ENCODE measurements at places on chromosomes 3 and 15.

GRCh38 chr3:47079432-47079831 lies 84.5 kb downstream of the SETD2 start:
- DNase-seq, result no peak

- no peak for DNase-seq
Observed at GRCh38 chr3:195570344-195570743, 13.4 kb downstream of the APOD start.

- no peak for DNase-seq
Observed at GRCh38 chr15:42502477-42502876, 7.0 kb downstream of the SNAP23 start.

DNA sequence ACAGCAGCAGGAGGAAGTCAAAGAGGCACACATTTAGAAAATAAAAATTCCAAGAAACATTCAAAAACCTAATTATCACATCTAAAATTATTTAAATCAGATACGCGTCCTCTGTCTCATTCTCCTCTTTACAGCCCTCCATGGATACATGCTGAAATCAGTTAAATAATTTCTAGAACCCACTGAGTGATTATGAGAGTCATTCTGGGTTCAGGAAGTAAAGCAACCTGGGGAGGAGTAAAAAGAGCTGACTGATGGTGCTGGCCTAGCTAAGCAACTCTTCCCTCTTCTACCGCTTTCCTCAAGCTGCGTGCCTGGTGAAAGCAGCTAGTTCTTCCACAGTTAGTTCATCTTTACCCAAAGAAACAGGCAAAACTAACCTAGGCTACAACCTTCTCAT lies 48.7 kb downstream of the RAF1 start:
- DNase-seq, result no peak

DNA sequence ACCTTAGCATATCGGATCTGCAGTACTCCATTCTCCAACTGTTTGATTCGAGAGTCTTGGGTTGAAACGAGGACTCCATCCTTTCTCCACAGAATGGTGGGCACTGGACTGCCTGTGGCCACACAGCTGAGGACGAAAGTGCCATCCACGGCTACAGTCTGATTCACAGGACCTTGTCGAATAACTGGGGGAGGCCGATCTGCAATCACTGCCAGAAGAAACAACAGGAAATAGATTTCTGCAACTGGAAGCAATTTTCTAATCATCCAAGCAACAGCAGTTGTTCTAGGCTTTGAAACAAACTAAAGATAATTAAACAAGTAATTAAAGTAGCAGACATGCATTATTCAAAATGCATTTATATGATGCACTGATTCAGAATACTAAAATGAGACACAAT lies 1097.7 kb downstream of the ROBO1 start:
- DNase-seq, result no peak

DNA sequence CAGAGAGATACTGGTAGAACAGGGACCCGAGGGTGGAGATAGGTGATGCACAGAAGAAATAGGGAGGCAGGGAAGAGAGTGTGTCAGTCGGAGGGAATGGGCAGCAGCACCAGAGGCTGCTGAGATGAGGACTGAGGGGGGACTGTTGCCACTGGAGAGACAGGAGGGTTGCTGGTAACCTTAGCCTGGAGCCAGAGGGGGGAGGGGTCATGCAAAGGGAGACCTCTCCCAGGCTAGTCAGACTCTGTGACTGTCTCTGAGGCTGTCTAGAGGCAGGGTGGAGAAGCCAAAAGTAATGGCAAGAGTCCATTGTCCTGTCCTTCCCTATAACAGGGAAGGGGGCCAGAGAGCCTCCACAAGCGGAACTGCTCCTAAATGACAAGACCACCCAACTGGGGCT lies 2.1 kb upstream of the DLEC1 start:
- no peak for DNase-seq

DNA sequence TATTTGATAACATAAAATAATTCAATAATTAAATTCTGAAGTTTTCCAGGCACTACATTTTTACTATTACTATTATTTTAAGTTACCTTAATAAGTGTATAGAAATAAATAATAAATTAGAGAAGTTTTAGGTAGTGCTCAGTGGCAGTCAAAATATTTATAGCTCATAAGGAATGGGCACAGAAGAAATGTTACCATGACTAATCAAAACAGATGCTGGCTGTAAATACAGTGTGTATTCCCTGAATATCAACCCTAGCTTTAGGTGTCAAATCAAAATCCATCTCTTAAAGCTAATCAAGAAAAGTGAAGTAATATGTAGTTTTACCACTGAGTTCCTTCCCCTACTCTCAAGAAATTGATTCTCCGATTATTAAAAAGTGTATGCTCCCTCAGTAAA lies 35.5 kb downstream of the ZBTB20 start:
- no peak for DNase-seq

DNA sequence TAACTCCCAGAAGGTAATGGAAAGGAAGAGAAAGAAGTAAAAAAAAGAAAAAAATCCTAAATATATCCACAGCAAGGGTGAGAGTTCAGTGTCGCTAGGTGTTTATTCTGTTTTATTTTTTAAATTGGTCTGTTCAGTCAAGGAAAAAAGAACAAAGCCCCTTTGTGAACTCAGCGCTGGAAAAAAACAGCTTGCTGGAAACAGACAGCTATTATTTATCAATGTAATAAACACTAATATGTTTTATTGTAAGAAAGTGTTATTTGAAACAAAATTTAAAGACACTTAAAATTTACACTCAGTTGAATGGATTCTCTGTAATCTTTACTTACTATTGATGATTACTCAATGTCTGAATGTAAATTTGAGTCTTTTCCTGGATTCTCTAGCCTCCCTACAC lies 32.3 kb upstream of the LEKR1 start:
- no peak for DNase-seq

DNA sequence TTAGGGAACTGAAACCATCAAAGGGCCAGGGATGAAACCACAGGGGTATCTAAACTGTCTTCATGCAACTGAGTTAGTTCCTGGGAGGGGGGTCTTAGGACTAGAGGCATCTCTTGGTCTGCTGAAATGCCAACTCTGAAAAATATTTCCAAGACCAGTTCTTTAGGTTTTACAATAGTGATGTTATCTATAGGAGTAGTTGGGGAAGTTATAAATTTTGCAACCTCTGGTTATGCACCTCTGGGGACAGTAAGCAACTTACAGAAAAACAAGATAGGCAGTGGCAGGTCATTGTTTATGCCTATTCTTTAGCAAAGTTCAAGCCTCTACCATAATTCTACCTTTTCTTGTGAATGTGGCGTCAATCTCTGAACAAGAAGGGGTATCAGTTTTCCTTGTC lies 60.5 kb upstream of the MINAR1 start:
- no peak for DNase-seq

DNA sequence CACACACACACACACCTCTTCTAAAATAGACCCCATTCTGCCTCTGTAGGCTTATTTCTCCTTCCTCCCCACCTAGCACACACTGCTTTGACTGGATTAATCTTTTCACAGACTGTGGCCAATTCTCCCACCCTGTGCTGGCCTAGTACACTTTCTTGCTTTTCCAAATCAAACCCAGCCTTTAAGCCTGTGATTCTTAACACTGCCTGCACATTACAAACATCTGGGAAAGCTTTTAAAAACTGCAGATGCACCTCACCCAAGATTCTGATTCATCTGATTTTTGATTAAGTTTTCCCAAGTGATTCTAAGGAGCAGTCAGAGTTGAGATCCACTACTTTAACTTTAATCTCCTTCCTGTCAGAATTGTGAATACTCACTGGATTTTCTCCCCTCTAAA lies 12.8 kb downstream of the CSNK1G1 start:
- DNase-seq, result no peak

DNA sequence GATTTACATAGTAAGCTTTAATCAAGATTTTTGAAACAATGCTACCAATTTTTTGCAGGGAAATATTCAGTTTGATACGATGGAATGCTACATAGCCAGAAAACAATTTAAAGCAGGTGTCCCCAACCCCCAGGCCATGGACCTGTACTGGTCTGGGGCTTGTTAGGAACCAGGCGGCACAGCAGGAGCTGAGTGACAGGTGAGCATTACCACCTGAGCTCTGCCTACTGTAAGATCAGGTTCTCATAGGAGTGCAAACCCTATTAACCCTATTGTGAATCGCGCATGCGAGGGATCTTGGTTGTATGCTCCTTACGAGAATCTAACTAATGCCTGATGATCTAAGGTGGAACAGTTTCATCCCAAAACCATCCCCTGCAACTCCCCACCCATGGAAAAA lies 322.6 kb upstream of the NECTIN3 start:
- no peak for DNase-seq

DNA sequence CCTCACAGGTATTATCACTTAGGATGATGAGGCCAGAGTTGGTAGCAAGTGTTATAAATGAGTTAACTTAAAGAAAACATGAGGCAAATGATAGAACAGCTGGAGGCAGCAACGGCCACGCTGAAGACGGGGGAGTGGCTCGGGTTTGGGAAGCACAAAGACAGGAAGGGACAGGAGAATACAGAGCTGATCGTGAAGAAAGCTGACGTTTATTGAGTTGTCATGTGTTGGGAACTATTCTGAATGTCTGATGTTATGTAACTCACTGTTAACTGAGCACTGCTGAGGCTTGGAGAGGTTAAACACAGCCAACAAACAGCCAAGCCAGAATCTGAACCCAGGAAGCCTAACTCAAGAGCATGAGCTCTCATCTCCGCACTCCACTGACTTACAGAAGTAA lies 42.3 kb downstream of the FGD5 start:
- no peak for DNase-seq

DNA sequence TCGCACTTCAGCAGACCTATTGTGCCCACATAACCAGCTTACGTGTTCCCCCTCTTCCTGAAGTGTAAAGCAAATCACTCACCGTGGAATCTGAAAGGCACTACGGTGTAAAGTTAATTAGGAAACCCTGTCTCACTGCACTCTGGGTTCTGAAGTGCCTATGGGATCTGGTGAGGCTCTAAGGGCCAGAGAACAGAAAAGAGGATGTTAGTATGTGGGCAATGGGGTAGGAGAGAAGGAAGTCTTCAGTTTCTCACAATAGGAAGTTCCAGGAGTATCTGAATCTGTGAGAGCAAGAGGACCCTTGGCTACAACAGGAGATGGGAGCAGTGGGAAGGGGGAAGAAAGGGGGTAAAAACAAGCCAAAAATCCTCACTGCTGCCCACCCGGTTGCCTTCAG lies 71.4 kb downstream of the ITGB5 start:
- no peak for DNase-seq

GRCh38 chr3:147962408-147963164 lies 553.4 kb downstream of the ZIC1 start:
- DNase-seq, result no peak

- no peak for DNase-seq
Observed at GRCh38 chr3:67288466-67289106, 290.5 kb downstream of the KBTBD8 start.

- DNase-seq, result no peak
Observed at GRCh38 chr3:147807776-147808175, 398.6 kb downstream of the ZIC1 start.

GRCh38 chr15:58649175-58649574 lies 100.3 kb downstream of the ADAM10 start:
- no peak for DNase-seq

DNA sequence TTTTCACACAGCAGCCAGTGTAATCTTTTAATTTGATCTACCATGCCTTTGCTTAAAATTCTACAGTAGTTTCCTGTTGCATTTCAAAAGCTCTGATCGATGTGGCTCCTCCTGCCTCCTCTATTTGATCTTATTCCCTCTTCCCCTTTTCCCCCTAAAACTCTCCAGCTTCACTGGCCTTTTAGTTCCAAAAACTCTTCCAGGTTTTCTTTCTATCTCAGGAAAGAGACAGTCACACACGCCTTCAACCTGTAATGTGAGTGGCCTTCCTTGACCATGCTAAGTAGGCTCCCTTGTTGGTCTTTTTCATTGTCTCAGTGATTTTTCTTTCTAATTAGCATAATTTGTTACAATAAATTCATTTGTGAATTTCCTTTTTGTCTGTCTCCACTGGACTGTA lies 985 bp downstream of the TEX9 start:
- no peak for DNase-seq

DNA sequence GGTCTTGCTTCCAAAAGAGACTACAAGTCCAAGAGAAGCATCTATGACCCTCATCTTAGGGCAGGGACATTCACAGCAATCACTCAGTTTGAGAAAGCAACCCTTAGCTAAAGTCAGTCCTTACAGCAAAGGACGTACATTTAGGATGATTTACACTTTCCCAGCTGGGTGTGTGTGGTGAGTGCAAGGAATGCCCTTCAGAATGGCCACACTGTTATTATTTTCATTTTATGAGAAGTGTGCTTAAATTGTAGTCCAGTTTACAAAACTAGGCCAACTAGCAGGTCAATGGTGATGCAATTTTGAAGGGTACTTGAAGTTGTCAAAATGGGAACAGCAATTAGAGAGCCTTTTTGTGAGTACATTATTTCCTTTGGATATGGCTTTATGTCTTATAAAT lies 26.0 kb upstream of the CCK start:
- DNase-seq, result no peak

DNA sequence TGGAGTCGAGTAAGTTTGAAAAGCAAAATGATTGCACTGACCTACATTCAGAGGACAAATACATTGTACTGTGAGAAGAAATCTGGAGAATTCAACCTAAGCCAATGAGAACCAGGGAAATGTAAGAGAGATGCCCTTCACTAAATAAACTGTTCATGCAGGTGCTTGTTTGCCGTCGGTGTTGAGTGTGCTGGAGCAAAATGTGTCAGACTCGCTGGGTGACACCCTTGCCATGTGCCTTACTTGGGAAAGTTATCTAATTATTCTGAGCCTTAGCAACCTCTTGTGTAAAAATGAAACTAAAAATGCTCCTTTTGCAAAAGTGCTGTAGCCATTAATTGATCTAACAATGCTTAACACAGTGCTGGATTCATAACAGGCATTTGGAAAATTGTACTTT lies 140.4 kb downstream of the GABRB3 start:
- DNase-seq, result no peak

- no peak for DNase-seq
Observed at GRCh38 chr3:10557781-10558373, 52.5 kb upstream of the ATP2B2 start.

- no peak for DNase-seq
Observed at GRCh38 chr3:193301433-193301832, 60.4 kb downstream of the PLAAT1 start.

DNA sequence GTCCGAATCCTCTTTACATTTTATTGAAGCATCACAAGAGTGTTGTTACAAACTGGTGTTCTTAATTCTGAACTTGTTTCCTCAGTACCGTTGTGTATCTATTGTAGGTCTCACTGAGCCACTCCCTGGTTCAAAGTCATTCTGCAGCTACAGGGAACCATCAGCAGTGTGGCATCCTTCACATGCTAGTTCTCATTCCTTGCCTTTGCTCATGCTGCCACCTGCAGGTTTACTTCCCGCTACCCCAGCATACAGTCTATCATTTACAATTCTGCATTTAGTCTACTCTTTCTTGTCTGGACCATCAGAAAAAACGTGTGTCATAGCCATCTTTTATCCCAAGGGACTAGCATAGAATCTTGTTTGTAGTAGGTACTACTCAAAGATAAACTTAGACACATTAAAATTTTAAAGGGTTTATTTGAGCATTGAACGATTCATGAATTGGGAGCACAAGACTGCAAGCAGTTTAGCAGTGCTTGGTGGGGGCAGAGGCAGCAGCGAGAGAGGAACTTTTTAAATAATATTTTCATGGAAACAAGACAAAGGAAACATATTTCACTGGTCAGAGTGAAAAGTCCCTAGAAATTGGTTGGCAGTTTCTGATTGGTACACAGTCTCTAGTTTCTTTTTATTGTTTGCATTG lies 402.1 kb downstream of the CADM2 start:
- peak; percentile 60 for DNase-seq
